Urinary bladder (tissue), 4 donors: ENCODE measurements at places on chromosomes 3 and 15. TPM values are rescaled to one million over a fixed set of nuclear protein-coding genes. Genes with fewer than 3 reads are reported as not detected.

The HESX1 gene
- total RNA-seq: 2.3 TPM

The FAH gene
- total RNA-seq: 8.1 TPM

The LYZL4 gene
- not detected for total RNA-seq

The GALNT15 gene
- 6.0 TPM for total RNA-seq

- DNase-seq: no peak
Measured at GRCh38 chr15:55915221-55915620, 78.2 kb downstream of the NEDD4 start.

GRCh38 chr3:177516158-177517011 lies 319.1 kb upstream of the TBL1XR1 start:
- DNase-seq: peak; percentile 62

DNA sequence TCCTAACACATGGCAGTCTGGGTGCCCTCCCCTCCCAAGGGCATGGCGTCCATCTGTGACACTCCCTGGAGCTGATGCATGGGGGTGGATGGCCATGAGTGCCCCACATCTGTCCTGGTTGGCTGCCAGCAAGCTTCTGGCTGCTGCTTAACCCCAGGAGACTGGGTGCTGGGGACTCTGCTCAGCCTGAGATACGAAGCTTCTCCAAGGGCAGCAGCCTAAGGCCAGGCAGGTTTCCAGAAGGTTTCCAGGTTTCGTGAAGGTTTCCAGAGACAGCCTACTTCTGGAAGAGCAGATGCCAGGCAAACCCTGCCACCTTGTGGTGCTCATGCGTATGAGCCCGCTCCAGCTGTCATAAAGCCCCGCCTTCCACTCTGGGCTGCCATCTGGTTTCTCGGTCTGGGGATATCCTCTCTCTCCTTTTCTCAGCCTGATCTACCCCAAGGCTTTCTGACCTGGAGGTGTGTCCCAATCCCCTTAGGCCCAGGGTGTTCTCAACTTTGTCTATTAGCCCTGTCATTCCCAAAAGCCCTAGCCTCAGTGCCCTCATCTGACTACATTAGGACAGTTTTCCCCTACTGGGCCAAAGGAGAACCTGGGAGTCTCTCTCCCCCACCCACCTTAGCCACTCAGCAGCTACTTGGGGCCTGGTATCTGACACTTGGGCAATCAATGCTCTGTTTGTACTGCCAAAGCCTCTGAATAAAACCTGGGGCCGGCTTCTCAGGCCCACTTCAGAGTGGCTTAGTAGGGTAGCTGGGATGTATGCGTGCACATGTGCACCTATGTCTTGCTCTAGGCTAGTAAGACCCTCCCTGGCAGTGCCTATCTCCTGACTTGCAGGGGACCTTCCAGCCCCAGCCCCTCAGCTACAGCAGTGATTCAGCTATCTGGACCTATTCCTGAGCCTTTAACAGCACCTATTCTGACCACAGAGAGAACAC lies 12.0 kb downstream of the MRPL46 start:
- DNase-seq: no peak

GRCh38 chr3:196189566-196190347 lies 21.4 kb downstream of the ZDHHC19 start:
- DNase-seq: no peak

- no peak for DNase-seq
Measured at GRCh38 chr3:131025539-131025938, 1.1 kb downstream of the ASTE1 start.
